Activated T-helper 1 cell treated with anti-CD3 and anti-CD28 coated beads, Interleukin-12 subunit alpha, Interleukin-12 subunit beta, Interleukin-2, Interleukin-4 antibody, amounts not matched to agents 30 ng/mL and 10 ng/mL and 1 ng/mL, durations not matched to agents 14 hours and 24 hours and 36 hours (primary cell): ENCODE measurements at places on chromosomes 2 and 18. TPM values are rescaled to one million over a fixed set of nuclear protein-coding genes. Genes with fewer than 3 reads are reported as not detected.

DNA sequence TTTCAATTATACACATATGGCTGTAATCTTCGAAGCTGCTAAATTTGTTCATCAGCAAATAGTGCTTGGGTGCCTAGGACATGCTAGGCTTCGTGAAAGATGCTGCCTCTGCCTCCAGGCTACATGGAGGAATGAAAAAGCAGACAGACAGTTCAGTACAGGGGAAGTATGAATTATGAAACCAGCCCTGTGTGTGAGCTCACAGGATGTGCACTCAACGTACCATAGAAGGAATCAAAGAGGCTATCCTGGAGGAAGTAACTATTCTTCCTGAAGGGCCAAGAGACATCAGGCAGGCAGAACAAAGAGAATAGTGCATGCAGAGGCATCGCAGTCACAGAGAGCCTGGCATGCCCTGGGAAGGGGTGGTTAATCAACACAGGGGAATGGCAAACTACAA, 61.4 kb downstream of the DYM start:
- H3K27ac ChIP-seq, result no peak overlapping the region
- H3K36me3 ChIP-seq, result peaks cover 4% of the 10 kb centered on the region
- peaks cover 39% of the 10 kb centered on the region for H3K4me1 ChIP-seq
- no peaks in the 10 kb centered on the region for H3K27me3 ChIP-seq
- no peak overlapping the region for H3K4me3 ChIP-seq

- H3K27ac ChIP-seq, result no peak overlapping the region
- no peak for DNase-seq
- H3K36me3 ChIP-seq, result no peaks in the 10 kb centered on the region
- no peaks in the 10 kb centered on the region for H3K4me1 ChIP-seq
These were observed 157.1 kb downstream of the PXDN start for GRCh38 chr2:1586923-1587840.

GRCh38 chr2:32981612-32982011, 34.9 kb downstream of the LTBP1 start:
- no peaks in the 10 kb centered on the region for H3K4me1 ChIP-seq
- no peak overlapping the region for H3K27ac ChIP-seq
- no peak overlapping the region for H3K4me3 ChIP-seq

DNA sequence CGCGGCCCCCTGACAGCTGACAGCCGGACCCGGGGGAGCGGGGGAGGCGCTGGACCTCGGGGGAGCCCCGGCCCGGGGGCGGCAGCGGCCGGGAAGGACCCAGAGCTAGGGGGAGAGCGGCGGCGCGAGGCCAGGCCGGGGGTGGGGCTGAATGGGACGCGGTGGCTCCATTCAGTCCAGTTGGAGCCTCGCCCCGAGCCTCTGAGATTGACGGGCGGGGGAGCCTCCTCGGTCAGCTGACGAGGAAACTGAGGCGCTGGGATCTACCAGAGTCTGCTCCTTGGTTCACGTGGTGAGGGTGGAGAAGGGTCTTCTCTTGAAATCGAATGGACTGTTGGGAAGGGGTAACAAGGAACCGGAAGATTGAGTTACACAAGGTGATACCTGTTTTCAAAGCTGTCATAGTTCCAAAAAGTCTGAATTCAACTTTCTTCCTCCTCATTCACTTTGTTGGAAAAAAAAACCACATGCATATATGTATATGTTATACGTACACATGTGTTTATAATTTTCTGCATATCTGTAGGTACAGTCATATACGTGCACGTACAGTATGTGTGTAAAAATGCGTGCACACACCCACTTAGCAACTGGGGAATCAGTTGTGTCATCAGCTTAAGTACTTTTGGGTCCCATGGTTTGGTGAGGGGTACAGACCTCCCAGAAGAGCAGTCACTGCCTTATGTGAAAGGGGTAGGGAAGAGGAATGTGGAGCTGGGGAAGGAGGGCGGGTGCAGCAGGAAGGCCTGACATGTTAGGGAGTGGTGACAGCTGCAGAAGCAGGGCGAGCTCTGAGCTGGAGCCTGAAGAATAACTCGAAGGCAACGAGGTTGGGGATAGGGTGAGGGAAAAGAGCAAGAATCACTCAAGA, 628 bp downstream of the PPP1R7 start:
- H3K4me1 ChIP-seq, result peaks cover 60% of the 10 kb centered on the region
- peak overlapping the region; percentile 95 for H3K4me3 ChIP-seq
- DNase-seq, result no peak

SP100 gene
- total RNA-seq, result 161 and 171 TPM in 2 replicates

DNA sequence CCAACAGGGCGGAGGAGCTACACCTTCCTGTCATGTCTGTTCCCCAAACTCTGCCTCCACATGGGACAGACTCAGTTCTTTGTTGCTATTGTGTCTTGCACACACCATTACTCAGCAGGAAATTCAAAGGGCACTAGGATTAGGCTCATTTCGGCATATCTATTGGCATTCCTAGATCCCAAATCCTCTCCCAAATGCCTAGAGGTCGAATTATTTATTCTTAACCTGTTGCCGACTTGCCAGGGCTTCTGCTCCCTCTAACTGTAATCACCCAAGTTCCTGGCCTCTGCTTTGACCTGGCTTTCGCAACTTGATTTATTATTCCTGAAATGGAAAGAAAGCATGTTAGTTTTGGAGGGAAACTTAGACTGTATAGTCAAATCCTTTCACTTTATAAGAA, 67.8 kb upstream of the ST6GAL2 start:
- H3K27me3 ChIP-seq, result no peaks in the 10 kb centered on the region
- H3K4me3 ChIP-seq, result no peak overlapping the region
- no peak for DNase-seq
- no peaks in the 10 kb centered on the region for H3K36me3 ChIP-seq
- H3K27ac ChIP-seq, result no peak overlapping the region
- no peaks in the 10 kb centered on the region for H3K4me1 ChIP-seq

DNA sequence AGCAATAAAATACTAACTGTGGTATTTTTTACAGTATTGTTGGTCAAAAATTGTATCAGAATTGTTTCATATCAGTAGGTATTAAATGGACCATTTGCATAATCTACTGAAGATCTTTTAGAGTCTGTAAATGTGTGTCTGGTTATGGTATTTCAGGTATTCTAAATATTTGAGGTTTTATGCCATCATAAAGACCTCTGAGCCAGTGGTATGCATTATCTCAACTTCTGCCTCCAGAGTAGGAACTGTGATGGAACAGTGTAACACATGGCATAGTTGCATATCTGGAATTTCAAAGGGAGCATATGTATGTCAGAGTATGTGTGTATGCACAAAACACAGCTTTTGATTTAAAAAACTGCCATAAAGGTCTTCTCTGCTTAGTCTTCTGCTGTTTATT, 15.4 kb downstream of the GREB1L start:
- H3K4me3 ChIP-seq, result no peak overlapping the region
- peaks cover 7% of the 10 kb centered on the region for H3K27me3 ChIP-seq
- no peaks in the 10 kb centered on the region for H3K4me1 ChIP-seq
- H3K27ac ChIP-seq, result no peak overlapping the region
- H3K36me3 ChIP-seq, result no peaks in the 10 kb centered on the region

CPO gene
- not detected in 2 replicates for total RNA-seq

GRCh38 chr2:10053351-10053750, 10.0 kb downstream of the KLF11 start:
- no peak overlapping the region for H3K4me3 ChIP-seq
- H3K36me3 ChIP-seq, result peaks cover 19% of the 10 kb centered on the region
- DNase-seq, result no peak
- H3K4me1 ChIP-seq, result peaks cover 8% of the 10 kb centered on the region
- H3K27ac ChIP-seq, result no peak overlapping the region

DNA sequence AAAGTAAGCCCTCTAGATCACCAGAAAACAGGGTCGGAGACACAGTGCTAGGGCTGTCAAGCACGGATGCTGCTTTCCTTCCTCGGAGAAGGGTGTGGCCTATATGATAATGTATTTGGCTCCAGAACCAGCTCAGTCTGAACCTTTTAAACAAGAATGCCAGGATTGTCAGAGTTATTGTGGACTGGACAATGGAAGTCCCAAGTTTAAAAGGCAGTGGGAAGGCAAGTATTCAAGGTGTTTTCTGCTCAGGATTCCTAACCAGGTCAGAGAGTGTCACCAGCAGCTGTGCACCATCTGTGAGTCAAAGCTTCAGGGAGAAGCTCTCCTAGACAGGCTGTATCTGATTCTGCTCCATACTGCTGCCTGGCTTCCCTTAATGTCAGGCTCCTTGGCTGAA, 94.8 kb downstream of the SPOPL start:
- no peaks in the 10 kb centered on the region for H3K4me1 ChIP-seq
- no peaks in the 10 kb centered on the region for H3K27me3 ChIP-seq
- DNase-seq, result no peak
- no peak overlapping the region for H3K4me3 ChIP-seq

ADD2 gene
- 6.9 and 9.0 TPM in 2 replicates for total RNA-seq

GRCh38 chr2:237774811-237775553, 23.6 kb upstream of the RBM44 start:
- H3K4me1 ChIP-seq, result no peaks in the 10 kb centered on the region
- H3K27me3 ChIP-seq, result no peaks in the 10 kb centered on the region
- no peak overlapping the region for H3K4me3 ChIP-seq

DNA sequence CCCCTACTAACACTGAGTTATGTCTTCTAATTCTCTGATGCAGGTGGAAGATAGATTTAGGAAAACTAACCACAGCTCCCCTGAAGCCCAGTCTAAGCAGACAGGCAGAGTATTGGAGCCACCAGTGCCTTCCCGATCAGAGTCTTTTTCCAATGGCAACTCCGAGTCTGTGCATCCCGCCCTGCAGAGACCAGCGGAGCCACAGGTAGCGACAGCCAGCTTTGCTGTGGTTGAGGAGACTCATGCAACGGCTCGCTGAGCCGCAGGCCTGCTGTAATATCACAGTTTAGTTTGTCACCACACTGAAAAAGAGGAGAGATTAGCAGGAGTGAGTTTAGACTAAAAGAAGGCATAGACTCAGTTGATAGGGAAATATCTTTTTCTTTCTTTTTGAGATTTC, 131.0 kb upstream of the IL1R2 start:
- no peak overlapping the region for H3K4me3 ChIP-seq
- H3K4me1 ChIP-seq, result peaks cover 28% of the 10 kb centered on the region
- H3K36me3 ChIP-seq, result peaks cover 40% of the 10 kb centered on the region
- H3K27me3 ChIP-seq, result no peaks in the 10 kb centered on the region
- DNase-seq, result no peak

DNA sequence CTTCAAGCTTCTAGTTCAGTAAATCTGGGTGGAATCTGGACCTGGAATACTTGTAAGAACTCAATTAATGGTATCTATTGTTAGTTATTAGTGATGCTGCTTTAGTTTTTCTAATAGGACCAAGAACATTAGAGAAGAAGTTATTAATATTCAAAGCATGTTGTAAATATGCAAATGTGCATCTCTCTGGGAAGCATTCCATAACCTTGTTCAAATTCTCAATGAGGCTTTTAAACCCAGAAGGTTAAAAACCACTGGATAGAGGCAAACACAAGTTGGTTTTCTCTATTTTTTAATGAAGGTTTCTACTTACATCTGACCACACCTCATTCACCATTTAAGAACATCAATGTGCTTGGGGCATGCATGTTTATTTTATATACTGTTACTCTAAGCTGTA, 16.1 kb upstream of the ACVR1C start:
- no peak overlapping the region for H3K27ac ChIP-seq
- no peaks in the 10 kb centered on the region for H3K36me3 ChIP-seq
- no peaks in the 10 kb centered on the region for H3K27me3 ChIP-seq
- no peaks in the 10 kb centered on the region for H3K4me1 ChIP-seq

DNA sequence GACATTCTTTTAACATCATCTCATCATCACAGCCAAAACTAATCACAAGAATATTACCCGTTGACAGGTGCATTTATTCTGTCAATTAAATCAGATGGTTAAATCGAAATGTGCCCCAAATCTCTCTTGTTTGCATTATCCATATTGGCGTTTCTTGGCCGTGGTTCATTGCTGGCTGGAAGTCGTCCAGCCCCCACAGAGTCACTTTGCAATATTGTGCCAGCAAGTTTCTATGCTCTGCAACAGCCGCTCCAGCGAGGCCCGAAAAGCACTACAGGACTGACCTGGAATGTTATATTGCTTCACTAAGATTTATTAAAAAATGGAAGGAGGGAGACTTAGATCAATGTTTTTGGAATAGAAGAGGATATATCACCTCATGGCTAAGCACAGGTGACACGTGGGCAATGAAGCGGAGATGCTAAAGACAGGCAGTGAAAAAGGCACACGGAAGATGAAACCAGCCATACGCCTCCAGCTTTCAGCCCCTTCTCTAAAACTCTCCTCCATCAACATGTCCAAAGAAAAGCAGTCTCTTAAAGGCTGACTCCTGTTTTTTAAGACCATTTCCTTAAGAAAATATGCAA, 176.8 kb upstream of the VRK2 start:
- peaks cover 9% of the 10 kb centered on the region for H3K27me3 ChIP-seq
- no peak overlapping the region for H3K4me3 ChIP-seq
- H3K4me1 ChIP-seq, result no peaks in the 10 kb centered on the region
- H3K36me3 ChIP-seq, result no peaks in the 10 kb centered on the region

UNC80 gene
- total RNA-seq, result not detected in 2 replicates

SPC25 gene
- 17.9 and 19.9 TPM in 2 replicates for total RNA-seq

DNA sequence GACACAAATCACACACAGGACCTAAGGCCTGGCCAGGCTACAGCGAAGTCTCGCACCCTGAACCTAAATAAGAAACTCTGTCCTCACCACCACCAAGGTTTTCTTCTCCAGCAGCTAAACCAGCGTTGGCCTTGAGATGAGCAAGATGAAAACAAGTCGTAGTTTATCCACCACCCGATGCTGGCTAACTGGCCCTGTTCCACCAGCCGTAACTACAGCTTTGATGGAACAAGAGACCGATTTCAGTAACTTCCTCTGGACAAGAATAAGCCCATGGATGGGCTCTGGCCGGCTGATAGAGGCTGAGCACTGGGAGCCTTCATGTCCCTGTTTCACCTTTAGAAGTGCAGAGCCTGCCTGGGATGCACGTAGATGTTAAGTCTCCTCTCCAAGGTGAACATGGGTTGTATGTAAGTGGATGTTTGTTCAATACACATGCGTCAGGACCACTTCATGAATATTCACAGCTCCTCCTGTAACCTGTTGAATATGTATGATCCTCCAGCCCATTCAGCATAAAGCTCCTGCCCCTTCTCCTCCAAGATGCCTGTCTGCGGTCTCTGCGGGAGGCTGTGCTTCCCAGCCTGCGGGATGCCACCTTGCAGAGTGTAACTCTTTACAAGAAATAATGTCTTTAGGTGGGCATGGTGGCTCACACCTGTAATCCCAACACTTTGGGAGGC, 24.2 kb downstream of the ADI1 start:
- no peaks in the 10 kb centered on the region for H3K27me3 ChIP-seq
- H3K36me3 ChIP-seq, result peaks cover 6% of the 10 kb centered on the region
- no peak for DNase-seq
- no peak overlapping the region for H3K4me3 ChIP-seq
- H3K4me1 ChIP-seq, result no peaks in the 10 kb centered on the region
- no peak overlapping the region for H3K27ac ChIP-seq

GRCh38 chr2:145547620-145548019, 1027.7 kb upstream of the ZEB2 start:
- H3K36me3 ChIP-seq, result no peaks in the 10 kb centered on the region
- peaks cover 2% of the 10 kb centered on the region for H3K27me3 ChIP-seq
- no peak overlapping the region for H3K4me3 ChIP-seq
- H3K27ac ChIP-seq, result no peak overlapping the region
- no peaks in the 10 kb centered on the region for H3K4me1 ChIP-seq
- no peak for DNase-seq
